Cortex of kidney (tissue), 1 donor: ENCODE measurements at places on chromosomes 11 and 22.

- no peak for DNase-seq
Observed at GRCh38 chr11:127445476-127445875, 444.9 kb upstream of the KIRREL3 start.

- DNase-seq, result no peak
Observed at GRCh38 chr11:61480994-61481335, 27.6 kb upstream of the LRRC10B start.

- DNase-seq, result no peak
Observed at GRCh38 chr11:108672113-108672512, 7.2 kb downstream of the DDX10 start.

DNA sequence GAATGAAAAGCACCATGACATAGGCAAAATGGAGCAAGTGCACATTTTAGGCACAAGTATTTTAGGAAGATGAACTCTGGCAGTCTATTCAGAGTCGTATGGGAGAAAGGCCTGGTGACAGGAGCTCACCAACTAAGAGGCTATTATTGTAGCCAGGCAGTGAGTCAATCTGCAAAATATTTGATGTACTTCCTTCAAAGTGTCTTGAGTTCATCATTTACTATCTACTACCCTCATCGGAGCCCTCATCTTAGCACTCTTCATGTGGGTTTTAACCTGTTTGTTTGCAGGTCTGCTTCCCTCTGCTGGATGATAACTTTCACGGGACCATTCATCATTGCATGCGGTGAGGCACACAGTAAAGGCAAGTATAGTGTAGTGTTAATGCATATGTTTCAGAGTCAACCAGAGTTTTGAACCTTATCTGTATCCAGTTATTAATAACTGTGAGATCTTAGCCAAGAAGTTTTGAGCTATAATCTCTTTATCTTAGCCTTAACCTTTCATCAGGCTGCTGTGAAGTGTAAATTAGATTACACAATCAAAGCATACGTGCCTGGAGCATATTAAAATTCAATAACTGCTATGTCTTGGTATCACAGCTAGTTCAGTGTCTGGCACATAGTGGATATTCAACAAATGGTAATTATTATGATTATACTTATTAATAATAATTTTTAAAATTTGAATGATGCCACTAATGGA lies 70.9 kb upstream of the SC5D start:
- DNase-seq, result no peak

- DNase-seq, result no peak
Observed at GRCh38 chr11:44096360-44097185, 1.1 kb downstream of the EXT2 start.

- DNase-seq, result no peak
Observed at GRCh38 chr11:46392421-46393230, 1.1 kb upstream of the CHRM4 start.
